Coronary artery (tissue), 2 donors: ENCODE measurements at places on chromosomes 4 and X.

GRCh38 chr4:125392694-125393093 is 77.9 kb downstream of the FAT4 start:
- no peak for DNase-seq

DNA sequence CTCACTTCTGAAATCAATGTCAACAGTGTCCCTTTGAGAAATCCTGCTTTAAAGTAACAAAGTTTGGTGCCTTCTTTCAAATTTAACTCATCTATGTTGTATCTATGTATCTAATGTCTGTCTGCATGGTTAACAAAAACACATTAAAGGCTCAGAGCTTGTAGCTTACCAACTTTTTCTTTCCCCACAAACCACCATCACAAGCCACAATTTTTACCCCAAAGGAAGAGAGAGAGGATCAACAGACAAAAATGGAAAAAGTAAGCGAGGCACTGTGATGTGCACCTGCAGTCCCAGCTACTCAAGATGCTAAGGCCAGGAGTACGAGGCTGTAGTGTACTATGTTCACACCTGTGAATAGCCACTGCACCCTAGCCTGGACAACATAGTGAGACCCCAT is 17.2 kb downstream of the ATRX start:
- no peak for DNase-seq

- no peak for DNase-seq
Observed at GRCh38 chrX:107560980-107561379, 67.3 kb upstream of the PRPS1 start.

GRCh38 chr4:24237709-24238108 is 346.6 kb downstream of the DHX15 start:
- DNase-seq = no peak

DNA sequence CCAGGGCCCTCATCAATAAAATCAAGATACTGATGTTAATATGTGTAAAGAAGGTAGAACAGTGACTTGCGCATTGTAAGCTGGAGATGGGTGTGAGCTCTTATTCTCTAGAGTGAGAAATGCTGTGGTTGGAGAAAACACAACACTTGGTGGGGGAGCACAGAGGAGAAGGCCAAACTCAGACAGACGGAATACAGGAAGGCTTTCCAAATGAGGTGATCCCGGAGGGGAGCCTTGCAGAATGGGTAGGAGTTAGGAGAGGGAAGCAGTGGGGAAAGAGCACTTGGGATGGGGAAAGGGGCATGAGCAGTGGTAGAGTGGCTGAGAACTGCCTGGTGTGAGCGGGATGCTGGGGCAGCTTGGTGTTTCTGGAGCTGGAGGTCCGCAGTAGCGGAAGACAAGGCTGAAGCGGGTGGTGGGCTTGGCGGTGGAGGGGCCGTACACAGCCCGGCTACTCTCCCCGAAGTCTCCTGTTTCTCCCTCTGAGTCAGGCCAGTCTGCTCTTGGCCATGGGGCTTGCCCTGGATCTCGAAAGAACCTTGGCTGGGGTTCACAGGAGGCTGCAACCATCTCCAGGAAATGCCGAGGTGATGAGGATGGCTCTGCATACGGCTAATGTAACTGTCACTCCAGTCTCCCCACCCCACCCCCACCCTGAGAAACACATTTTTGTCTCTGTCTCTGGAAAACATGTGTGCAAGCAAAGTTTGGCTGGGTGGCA is 11.3 kb upstream of the PLAC1 start:
- DNase-seq = no peak

DNA sequence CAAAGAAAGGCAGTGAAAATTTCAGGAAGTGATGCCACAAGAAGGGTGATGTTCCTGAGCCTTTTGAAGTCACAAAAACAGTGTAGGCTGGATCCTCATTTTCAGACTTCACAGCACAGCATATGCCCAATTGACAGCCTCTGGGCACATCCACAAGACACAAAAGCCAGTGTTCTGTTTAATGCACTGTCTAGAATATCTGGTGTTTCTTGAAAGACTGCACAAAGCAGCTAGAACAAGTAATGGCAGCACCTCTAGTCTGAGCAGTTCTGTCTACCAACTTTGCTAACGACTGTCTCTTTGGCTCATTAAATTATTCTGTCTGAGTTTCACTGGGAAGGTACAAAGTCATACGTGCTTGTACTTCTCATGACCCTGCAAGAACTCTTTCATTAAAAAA is 417.1 kb upstream of the GALNT7 start:
- DNase-seq = no peak
